ENCODE measurements at places on chromosomes 4 and X.

GRCh38 chr4:70559924-70560323 lies 32.1 kb upstream of the AMBN start:
- no peaks in the 10 kb centered on the region for H3K4me1 ChIP-seq
- no peaks in the 10 kb centered on the region for H3K36me3 ChIP-seq
- H3K27me3 ChIP-seq: no peaks in the 10 kb centered on the region
- no peak overlapping the region for H3K4me3 ChIP-seq
- DNase-seq: no peak

DNA sequence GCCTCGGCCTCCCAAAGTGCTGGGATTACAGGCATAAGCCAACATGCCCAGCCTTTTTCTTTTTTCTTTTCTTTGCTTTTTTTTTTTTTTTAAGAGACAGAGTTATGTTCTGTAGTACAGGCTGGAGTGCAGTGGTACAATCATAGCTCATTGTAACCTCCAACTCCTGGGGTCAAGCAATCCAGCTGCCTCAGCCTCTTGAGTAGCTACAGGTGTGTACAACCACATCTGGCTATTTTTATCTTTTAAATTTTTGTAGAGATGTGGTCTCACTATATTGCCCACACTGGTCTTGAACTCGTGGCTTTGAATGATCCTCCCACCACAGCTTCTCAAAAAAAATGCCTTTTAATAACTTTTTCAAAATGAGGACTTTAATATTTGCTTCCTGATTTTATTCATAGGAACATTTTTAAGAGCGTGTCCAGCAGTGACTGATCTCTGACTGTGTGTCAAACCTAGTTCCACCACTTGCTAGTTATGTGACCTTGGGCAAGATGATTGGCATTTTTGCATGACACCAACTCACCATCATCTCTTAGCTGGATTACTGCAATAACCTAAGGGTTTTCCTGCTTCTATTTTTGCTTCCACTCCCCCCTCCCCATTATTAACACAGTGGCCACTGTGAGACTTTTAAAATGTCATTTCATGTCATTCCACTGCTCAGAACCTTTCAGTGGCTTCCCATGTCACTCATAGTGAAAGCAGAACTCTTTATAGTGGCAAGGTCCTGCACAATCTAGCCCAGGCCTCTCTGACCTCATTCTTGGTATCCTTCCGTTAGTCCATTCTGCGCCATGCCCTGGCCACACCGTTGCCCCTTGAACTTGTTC lies 4.5 kb upstream of the TNIP3 start:
- H3K27me3 ChIP-seq: no peaks in the 10 kb centered on the region
- no peak overlapping the region for H3K4me3 ChIP-seq
- H3K36me3 ChIP-seq: no peaks in the 10 kb centered on the region
- H3K27ac ChIP-seq: no peak overlapping the region
- DNase-seq: no peak
- H3K4me1 ChIP-seq: peaks cover 41% of the 10 kb centered on the region

DNA sequence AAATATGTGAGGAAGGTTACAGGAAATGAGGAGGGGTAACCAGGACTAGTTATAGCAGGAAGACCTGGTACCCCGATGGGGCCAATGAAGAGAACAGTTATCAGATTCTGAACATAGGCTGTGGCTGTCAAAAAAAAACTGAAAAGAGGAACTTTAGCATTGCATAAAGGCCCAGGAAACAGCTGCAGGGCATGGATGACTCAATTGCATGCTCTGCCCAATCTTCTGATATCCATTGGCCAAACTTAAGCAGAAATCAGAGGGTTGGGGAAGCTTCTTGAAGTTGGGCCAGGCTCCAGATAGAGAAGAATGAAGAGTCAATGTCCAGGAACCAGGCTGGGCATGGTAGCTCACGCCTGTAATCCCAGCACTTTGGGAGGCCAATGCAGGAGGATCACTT lies 1222.4 kb upstream of the PRKX start:
- no peaks in the 10 kb centered on the region for H3K36me3 ChIP-seq
- no peak overlapping the region for H3K27ac ChIP-seq
- no peak for DNase-seq
- H3K27me3 ChIP-seq: no peaks in the 10 kb centered on the region

DNA sequence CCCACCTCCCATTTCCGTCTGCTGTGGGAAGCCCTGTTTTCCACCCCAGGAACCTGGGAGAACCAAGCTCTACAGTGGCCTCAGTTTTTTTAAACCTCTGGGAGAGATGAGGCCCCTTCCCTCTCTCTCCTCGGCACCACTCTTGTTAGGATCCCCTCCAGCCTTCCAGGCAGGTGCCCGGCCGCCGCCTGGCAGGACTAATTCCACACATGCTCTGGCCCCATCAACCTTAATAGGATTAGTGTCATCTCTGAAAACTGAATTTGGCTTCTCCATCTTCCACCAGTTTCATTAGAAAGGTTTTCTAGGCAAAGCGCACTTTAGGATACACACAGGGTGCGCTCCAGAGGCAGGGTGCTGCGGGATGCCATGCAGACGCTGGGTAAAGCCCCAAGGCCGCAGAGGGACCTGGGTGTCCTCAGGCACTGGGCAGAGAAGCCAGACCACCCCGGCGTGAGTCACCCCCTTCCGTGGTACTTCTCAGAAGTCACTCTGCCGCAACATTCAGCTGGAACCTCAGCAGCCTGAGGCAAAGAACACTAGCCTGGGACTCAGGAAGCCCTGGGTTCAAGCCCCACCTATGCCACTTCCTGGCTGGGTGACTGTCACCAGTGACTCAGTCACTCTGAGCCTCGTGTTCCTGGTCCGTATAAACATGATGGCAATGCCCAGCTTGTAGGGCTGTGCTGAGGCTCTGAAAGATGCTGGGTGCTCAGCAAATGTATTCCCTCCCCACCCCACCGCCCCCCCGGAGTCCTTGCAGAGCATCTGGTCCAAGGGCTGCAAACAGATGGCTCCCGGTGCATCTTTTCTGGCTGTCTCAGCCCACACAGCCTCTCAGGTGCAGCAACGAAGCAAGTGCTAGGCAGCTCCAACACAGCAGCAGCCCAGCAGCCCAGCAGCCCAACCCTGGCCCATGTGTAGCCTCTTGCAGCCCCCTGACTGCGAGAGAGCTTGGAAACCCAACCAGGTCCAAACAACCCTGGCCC lies 29.1 kb downstream of the PPP2R2C start:
- H3K36me3 ChIP-seq: no peaks in the 10 kb centered on the region
- H3K4me3 ChIP-seq: no peak overlapping the region
- DNase-seq: no peak
- H3K27me3 ChIP-seq: peaks cover 9% of the 10 kb centered on the region
- H3K27ac ChIP-seq: no peak overlapping the region
- no peaks in the 10 kb centered on the region for H3K4me1 ChIP-seq

DNA sequence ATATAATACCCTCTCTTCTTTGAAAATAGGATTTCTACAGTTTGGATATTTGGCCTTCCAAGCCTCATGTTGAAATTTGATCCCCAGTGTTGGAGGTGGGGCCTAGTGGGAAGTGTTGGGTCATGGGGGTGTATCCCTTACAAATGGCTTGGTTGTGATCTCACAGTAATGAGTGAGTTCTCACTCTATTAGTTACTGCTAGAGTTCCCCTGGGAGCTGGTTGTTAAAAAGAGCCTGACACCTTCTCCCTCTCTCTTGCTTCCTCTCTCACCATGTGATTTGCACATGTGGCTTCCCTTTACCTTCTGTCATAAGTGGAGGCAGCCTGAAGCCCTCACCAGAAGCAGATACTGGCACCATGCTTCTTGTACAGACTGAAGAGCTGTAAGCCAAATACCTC lies 73.9 kb downstream of the HDAC8 start:
- no peaks in the 10 kb centered on the region for H3K4me1 ChIP-seq
- H3K36me3 ChIP-seq: peaks cover 2% of the 10 kb centered on the region
- H3K4me3 ChIP-seq: no peak overlapping the region
- H3K27ac ChIP-seq: no peak overlapping the region
- H3K27me3 ChIP-seq: peaks cover 18% of the 10 kb centered on the region

- DNase-seq: no peak
- H3K36me3 ChIP-seq: no peaks in the 10 kb centered on the region
- no peaks in the 10 kb centered on the region for H3K27me3 ChIP-seq
- H3K4me3 ChIP-seq: no peak overlapping the region
- no peak overlapping the region for H3K27ac ChIP-seq
Observed at GRCh38 chr4:45004847-45005565, 278.6 kb upstream of the GNPDA2 start.

GRCh38 chr4:15938182-15938581 lies 358 bp downstream of the FGFBP1 start:
- H3K27ac ChIP-seq: no peak overlapping the region
- peaks cover 7% of the 10 kb centered on the region for H3K27me3 ChIP-seq
- no peaks in the 10 kb centered on the region for H3K4me1 ChIP-seq
- no peak overlapping the region for H3K4me3 ChIP-seq
- no peaks in the 10 kb centered on the region for H3K36me3 ChIP-seq

GRCh38 chrX:137118136-137118535 lies 84.3 kb upstream of the GPR101 start:
- H3K27me3 ChIP-seq: peaks cover 55% of the 10 kb centered on the region
- H3K4me1 ChIP-seq: no peaks in the 10 kb centered on the region
- no peak overlapping the region for H3K27ac ChIP-seq

- peak overlapping the region; percentile 92 for H3K27ac ChIP-seq
- DNase-seq: no peak
- H3K4me3 ChIP-seq: peak overlapping the region; percentile 76
- peaks cover 40% of the 10 kb centered on the region for H3K4me1 ChIP-seq
- peaks cover 3% of the 10 kb centered on the region for H3K36me3 ChIP-seq
Observed at GRCh38 chr4:185344743-185345538, 50.8 kb downstream of the LRP2BP start.

- no peak for DNase-seq
- H3K36me3 ChIP-seq: peaks cover 1% of the 10 kb centered on the region
- no peaks in the 10 kb centered on the region for H3K4me1 ChIP-seq
- no peak overlapping the region for H3K27ac ChIP-seq
- no peaks in the 10 kb centered on the region for H3K27me3 ChIP-seq
Observed at GRCh38 chr4:66451741-66452140, 781.5 kb upstream of the EPHA5 start.

DNA sequence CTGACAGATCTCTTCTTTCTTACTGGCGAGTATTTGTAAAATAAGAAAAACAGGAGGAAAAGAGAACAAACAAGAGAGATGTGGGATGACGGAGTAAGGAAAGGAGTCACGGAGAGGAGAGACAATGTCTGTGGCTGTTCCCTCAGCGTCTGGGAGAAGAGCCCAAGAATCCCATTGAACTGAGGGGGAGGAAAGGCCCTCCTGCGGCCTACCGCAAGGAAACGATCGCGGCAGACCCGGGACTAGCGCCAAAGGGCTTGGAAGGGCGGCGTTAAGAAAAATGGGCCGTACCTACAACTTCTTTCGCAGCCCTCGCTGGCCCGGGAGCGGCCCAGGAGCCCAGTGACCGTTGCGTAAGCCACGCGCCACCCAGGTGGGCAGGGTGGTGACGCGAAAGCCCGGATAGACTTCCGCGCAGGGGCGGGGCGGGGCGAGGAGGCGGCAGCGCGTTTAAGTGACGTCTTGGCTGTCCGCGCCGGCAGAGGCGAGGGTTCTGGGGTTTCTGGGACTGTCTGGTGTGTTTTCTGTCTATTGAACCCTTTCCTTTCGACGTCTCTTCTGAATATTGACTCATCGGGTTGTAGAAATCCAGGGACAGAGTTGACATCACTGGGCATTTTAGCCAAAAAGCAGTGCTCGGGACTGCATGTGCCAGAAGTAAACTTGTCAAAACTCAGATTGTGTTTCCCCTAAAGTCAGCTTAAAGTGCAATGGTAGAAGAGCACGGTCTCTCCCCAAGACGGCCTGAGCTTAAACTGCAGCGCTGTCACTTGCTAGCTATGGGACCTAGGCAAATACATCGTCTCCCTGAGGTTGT lies at the start of gene SLC9B1:
Gene SLC9B1, minus strand, starts transcription at position 398 of the 817 bp plus-strand sequence. CDS start 27,994 bp downstream, outside the sequence.
- H3K36me3 ChIP-seq: peaks cover 1% of the 10 kb centered on the region
- H3K27me3 ChIP-seq: no peaks in the 10 kb centered on the region
- peaks cover 20% of the 10 kb centered on the region for H3K4me1 ChIP-seq
- H3K4me3 ChIP-seq: peak within 1 kb of the TSS; percentile 94
- DNase-seq: peak; percentile 95
- peak within 1 kb of the TSS; percentile 99 for H3K27ac ChIP-seq

DNA sequence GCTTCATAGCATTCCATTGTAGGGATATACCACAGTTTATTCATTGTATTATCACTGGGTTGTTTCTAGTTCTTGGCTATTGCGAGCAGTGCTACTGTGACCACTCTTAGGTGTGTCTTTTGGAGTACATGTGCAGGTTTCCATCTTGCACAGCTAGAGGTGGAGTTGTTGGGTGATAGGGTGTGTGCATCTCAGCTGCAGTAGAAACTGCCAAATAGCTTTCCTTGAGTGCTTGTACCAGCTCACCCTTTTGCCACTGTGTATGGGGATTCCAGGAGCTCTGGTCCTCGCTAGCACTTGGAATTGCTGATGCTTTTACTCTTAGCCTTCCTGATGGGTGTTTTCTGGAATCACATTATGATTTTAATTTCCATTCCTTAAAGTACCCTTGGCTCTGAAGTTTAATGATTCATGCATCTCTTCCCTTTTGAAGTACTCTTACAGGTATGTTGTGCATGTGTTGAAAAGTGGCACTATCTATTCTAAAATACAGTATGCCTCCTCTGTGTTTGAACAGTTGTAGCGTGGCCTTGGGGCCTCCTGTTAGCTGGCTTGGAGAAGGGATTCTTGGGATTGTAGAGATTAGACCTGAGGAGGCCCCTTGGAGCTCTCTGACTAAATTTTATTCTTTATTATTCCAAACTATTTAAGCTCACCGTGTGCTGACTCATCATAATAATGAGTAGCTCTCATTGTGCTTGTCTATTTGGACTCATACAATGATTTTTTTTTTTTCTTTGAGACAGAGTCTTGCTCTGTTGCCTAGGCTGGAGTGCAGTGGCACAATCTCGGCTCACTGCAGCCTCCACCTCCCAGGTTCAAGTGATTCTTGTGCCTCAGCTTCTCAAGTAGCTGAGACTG lies 38.4 kb downstream of the HTT start:
- no peaks in the 10 kb centered on the region for H3K4me1 ChIP-seq
- DNase-seq: no peak
- no peaks in the 10 kb centered on the region for H3K27me3 ChIP-seq
- peaks cover 4% of the 10 kb centered on the region for H3K36me3 ChIP-seq

DNA sequence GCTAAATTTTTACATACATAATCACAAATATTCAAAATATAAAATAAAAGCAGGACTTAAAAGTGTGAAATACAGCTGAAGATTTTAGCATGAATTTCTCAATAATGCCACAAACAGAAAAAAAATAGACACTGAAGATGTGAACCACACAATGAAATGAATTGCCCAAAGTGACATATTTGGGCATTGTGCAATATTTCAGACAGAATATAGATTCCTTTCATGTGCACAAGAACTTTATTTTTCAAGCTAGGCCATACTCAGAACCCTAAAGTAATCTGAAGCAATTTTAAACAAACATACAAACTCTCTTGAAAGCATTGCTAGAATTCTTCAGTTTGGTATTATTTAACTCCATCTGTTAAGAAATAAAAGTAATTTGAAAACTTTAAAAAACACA lies 764.1 kb downstream of the STIM2 start:
- H3K4me3 ChIP-seq: no peak overlapping the region
- H3K27me3 ChIP-seq: no peaks in the 10 kb centered on the region
- no peaks in the 10 kb centered on the region for H3K4me1 ChIP-seq
- H3K27ac ChIP-seq: no peak overlapping the region
- no peaks in the 10 kb centered on the region for H3K36me3 ChIP-seq

- H3K36me3 ChIP-seq: no peaks in the 10 kb centered on the region
- no peak overlapping the region for H3K4me3 ChIP-seq
- H3K4me1 ChIP-seq: peaks cover 5% of the 10 kb centered on the region
Observed at GRCh38 chr4:7739918-7740865, 199.5 kb downstream of the AFAP1 start.

- peak overlapping the region; percentile 93 for H3K4me3 ChIP-seq
- DNase-seq: peak; percentile 61
- peaks cover 47% of the 10 kb centered on the region for H3K4me1 ChIP-seq
Observed at GRCh38 chr4:183445097-183445428, 627 bp downstream of the CDKN2AIP start.

Data from activated T-cell treated with anti-CD3 and anti-CD28 coated beads, Interleukin-2, amount 50 U/mL, for 72 hours (primary cell).